ENCODE measurements at places on chromosomes 3 and 15.

- DNase-seq, result no peak
These were observed 169.6 kb upstream of the DCBLD2 start for GRCh38 chr3:99071096-99071495.

DNA sequence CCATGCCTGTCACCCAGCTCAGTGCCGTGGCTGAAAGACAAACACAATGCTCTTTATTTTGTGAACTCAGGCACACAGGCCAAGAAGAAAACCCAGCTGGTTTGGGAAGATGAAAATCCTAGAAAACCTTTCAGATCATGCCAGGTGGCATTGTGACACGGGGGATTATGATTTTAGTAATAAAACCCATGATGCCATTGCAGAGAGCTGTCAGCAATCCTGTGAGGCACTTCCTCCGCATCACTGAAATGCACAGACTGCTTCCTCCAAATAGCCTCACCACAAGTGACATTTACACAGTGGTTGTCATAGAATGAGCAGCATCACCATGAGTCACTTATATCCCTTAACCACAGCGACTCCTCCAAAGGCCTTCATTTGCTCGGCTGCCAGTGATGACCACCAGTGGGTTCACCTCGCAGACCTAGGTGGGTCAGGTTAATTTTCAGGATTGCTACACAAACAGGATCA, 22.7 kb downstream of the ABHD6 start:
- no peak for DNase-seq

- DNase-seq, result no peak
These were observed 128.9 kb downstream of the TFG start for GRCh38 chr3:100838157-100838556.

DNA sequence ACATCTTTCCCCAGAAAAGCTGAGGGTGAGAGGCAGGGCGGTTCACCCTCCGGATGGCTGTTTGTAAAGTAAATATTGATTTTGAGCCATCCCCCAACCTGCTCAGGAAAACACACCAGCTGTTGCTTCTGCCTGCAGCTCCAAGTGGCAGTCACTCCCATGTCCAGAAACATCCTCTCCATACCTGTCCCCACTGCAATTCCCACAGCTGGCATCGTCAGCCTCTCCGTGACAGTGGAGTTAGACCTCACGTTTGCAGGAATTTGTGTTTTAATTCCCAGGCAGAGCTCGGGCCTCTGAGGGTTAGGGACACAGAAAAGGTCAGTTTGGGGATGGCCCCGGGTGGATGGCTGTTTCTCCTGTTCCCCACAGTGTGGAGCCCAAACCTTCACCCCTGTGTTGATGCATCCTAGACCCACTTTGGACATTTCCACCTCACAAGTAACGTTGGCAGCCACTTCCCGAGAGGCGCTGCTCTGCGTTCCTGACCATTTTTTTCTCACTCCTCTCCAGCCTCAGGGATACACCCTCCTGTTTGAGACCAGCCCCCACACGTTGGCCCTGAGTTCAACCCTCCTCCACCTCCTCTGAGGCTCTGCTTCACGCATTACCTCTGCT, 11.8 kb upstream of the FAM174B start:
- no peak for DNase-seq

DNA sequence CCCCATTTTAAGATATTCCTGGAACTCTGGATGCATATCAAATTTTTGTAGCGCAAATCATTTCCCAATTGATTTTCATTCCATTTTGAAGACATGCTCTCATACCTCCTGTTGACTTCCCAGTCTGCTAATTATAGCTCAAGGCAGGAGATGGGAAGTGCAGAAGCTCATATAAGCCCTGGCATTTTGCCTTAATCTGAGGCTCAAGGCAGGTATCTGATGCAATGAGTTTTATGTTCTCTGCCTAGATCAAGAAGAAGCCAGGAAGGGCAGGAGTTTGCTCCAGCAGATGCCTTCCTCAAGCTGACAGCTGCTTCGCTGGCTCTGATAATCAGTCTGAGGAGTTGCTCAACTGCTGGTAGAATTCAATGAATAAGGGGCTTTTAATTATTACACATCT, 65.6 kb upstream of the NEDD4 start:
- DNase-seq, result no peak

GRCh38 chr3:99875581-99875928, 57.9 kb downstream of the CMSS1 start:
- DNase-seq, result no peak

DNA sequence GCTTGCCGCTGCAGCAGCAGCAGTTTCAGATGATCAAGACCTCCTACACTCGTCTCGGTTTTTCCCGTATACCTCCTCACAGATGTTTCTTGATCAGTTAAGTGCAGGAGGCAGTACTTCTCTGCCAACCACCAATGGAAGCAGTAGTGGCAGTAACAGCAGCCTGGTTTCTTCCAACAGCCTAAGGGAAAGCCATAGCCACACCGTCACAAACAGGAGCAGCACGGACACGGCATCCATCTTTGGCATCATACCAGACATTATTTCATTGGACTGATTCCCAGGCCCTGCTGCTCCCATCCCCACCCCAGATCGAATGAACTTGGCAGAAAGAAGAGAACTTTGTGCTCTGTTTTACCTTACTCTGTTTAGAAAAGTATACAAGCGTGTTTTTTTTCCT, 17.6 kb downstream of the CALML4 start:
- DNase-seq, result no peak

Data from activated CD8-positive, alpha-beta memory T cell treated with anti-CD3 and anti-CD28 coated beads for 1 hour (primary cell).